Activated naive CD4-positive, alpha-beta T cell treated with anti-CD3 and anti-CD28 coated beads for 36 hours (primary cell): ENCODE measurements at places on chromosomes 2 and 18. TPM values are rescaled to one million over a fixed set of nuclear protein-coding genes. Genes with fewer than 3 reads are reported as not detected.

The IL36B gene
- not detected for total RNA-seq

The PSMA8 gene
- total RNA-seq, result 2.1 TPM

The COBLL1 gene
- not detected for total RNA-seq

The FOXI3 gene
- total RNA-seq, result not detected

The RETREG2 gene
- 44.1 TPM for total RNA-seq

The ADGRF3 gene
- 2.7 TPM for total RNA-seq

The CHCHD5 gene
- total RNA-seq, result 43.5 TPM

The SRD5A2 gene
- not detected for total RNA-seq

The PARD6G gene
- 0.10 TPM for total RNA-seq

The MROH2A gene
- total RNA-seq, result not detected

The LHCGR gene
- total RNA-seq, result not detected
